ENCODE measurements at places on chromosomes 6 and 20. TPM values are rescaled to one million over a fixed set of nuclear protein-coding genes. Genes with fewer than 3 reads are reported as not detected.

Gene CST7
- total RNA-seq, result not detected

Gene VSX1
- total RNA-seq, result not detected

Gene RNF182
- 0.65 TPM for total RNA-seq

Gene VSTM2L
- total RNA-seq, result under 0.01 TPM

Gene AAR2
- total RNA-seq, result 17.8 TPM

Gene GPLD1
- 0.06 TPM for total RNA-seq

Measured in bladder microvascular endothelial cell (primary cell).